ENCODE measurements at places on chromosomes 7 and 10.

- no peak for DNase-seq
Measured at GRCh38 chr7:92313055-92313454, 67.3 kb downstream of the ANKIB1 start.

DNA sequence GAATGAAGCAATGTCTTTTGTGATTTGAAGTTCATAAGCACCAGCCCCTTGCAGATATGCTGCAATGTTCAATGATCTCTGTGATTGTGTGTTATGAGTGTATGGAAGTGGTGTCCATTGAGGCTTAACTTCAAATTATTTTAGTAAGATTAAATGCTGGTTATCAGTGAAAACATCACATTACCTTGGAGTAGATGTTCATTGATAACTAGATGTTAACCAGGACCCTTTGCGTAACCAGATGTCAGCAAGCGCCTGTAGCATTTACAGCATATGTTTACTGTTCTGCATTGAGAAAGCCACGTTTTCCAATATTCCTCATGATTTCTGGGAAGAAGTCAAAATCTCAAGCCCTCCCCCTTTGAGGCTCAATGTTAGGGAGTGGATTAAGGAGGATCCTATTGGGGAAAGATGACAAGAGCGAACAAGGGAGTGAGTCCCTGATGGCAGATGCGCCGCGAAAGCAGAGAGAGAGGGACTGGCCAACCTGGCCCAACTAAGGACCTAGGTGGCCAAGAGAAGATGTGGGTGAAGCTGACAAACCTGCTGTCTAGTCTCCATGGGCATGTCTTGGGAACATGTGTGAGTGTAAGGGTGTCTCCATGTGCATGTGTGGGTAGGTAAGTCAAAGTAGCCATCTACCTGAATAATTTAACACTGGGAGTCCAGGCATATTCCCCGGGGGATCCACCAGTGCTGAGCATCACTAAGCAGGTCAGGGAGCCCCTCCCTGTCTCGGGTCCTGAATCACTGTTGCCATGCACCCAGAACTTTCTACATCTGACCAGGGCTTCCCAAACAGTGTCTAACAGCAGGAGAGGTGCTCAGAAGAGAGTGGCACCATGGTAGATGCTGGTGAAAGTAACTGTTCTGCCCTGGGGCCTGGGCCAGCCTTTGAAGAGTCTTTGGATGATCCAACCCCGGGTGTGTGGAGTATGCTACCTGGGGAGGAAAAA lies 141.6 kb upstream of the GDF10 start:
- DNase-seq, result no peak

GRCh38 chr7:95549818-95550529 lies 46.3 kb downstream of the PDK4 start:
- DNase-seq, result peak; percentile 35

- no peak for DNase-seq
Measured at GRCh38 chr7:92425311-92425947, 21.9 kb upstream of the GATAD1 start.

GRCh38 chr7:56287429-56288138 lies 171.4 kb upstream of the NUPR2 start:
- DNase-seq, result no peak

DNA sequence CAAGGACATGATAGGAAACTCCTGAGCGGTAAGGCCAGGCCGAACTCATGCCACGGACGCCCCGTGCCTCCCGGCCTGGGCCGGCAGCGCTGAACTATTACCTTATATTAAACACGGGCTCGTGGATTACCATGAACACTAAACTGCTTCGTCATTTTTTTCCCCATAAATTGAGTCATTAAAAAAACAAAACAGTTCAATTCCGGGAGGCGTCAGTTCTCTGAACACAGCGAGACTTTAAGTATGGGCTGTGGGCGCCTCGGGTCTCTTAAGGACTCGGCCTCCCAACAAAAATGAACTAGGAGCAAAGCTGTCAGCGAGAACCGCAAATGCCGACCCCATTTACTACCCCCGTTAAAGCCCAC lies 519 bp downstream of the PITRM1 start:
- DNase-seq, result no peak

DNA sequence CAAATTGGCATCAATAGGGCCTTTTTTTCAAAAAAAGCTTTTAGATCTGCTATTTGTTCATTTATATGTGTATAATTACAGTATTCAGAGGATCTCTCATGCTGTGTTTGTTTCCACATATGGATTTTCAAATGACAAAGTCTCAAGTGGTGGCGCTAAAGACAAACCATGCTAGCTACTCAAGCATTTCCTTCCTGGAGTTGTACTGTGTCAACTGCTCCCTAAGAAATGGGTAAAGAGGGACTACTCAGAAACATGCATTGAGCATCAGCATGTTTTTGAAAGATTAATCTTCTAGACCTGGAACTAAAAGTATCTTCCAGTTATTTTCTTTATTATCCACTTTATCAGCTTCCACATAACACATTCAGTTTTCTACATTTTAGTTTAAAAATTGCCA lies 12.7 kb downstream of the CNTNAP2 start:
- DNase-seq, result no peak

GRCh38 chr10:80509403-80510161 lies 28.1 kb upstream of the SH2D4B start:
- DNase-seq, result no peak

- no peak for DNase-seq
Measured at GRCh38 chr10:58318346-58318745, 16.5 kb upstream of the UBE2D1 start.

DNA sequence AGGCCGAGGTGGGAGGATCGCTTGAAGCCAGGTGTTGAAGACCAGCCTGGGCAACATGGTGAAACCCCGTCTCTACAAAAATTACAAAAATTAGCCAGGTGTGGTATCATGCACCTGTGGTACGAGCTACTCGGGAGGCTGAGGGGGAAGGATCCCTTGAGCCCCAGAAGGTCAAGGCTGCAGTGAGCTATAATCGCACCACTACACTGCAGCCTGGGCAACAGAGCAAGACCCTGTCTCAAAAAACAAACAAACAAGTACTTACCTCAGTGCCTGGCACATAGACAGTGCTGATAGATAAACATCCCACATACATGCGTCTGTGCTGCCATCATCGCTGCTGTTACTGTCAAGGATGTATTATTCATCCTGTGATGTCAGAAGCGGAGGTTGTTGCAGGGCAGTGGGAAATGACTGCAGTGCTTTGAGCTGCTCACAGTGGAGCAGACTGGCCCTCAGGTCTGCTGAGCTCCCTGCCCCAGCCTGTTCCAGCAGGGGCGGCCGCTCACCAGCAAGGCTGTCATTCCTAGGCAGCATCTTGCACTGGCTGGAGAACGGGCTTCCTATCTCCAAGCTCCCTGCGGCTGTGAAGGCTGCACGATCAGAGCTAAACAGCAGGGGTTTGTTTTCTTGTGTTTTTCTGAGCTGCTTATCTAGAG lies 18.6 kb downstream of the FOXK1 start:
- DNase-seq, result no peak

DNA sequence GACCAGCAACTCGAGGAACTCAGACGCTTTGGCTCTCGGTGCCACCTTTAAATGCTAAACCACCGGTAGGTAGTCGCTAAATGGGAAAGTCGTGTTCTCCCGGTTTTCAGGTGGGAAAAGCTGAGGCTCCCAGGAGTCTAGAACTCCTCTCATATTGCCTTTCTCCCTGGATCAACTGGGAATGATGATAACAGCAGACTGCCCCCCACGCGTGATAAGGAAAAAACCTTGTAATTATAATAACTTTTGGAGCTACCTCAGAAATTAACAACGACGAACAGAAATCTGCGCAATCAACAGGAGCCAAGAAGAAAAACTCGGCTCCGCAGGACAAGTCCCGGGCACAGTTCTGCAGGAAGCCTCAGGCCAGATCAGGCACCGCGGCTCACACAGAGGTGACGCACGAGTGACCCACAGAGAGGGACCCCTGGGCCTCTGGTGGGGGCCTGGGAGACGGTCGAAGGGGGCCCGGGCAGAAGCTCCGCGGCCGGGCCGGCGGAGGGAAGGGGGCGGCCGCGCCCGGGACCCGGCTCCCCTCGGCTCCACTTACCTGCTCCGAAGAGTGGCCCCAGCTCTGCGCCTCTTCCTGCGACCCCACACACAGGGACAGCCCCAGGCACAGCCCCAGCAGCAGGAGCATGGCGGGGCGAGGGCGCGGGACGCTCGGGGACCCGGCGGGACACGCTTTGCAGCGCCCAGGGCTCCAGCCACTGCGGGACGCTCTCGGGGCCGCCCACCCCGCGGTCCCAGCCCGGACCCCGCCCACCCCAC lies at the start of gene ITIH5:
Gene ITIH5 (minus strand): TSS at position 714 of the 771 bp plus-strand sequence. CDS start 74 bp downstream, at position 640.
- no peak for DNase-seq

- DNase-seq, result no peak
Measured at GRCh38 chr7:107405559-107405958, 64.3 kb upstream of the GPR22 start.

GRCh38 chr7:771234-772004 lies 44.3 kb upstream of the PRKAR1B start:
- DNase-seq, result no peak

GRCh38 chr10:12482587-12482986 lies 133.2 kb downstream of the CAMK1D start:
- DNase-seq, result no peak

- no peak for DNase-seq
Measured at GRCh38 chr10:4353059-4353655, 472.9 kb upstream of the AKR1E2 start.

DNA sequence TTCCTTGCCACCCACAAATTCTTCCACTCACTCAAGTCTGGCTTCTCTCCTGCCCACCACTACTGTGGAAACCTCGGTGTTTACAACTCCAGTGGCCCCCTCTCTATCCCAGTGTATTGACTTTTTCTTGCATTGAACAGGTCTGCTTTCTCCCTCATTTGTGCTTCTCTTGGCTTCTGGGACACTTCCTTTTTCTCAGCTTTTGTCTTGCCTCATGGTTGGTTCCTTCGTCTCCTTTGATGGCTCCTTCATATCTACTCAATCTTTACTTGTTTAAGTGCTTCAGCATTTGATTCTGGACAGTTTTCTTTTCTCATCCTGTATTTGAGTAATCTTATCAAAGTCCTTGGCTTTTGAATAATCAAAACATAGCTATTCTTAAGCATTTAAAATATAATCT lies 35.9 kb upstream of the FAM3C start:
- DNase-seq, result no peak

DNA sequence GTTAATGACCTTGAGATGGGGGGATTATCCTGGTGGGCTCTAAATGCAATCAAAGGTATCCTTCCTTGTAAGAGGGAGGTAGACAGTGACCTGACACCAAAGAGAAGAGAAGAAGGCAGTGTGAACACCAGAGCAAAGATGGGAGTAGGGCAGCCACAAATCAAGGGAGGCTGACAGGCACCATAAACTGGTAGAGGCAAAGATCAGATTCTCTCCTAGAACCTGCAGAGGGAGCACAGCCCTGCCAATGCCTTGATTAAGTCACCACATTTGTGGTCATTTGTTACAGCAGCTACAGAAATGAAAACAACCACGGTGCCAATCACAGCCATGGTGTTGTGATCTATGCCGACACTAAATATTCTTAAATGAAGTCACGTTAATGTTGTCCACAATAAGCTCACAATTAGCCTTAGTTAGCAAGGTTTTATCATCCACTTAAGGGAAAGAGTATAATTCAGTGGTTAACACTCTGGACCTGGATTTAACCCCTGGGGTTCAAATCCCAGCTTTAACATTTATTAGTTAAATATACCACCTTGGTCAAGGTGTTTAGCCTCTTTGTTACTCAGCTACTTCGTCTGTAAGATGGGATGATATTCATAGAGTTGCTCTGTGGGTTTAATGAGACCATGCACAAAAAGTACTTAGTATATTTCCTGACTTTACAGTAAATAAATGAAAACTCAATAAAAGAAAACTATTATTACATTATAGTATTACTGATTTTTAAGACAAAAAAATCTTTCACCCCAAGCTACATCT lies 70.8 kb downstream of the SGMS1 start:
- DNase-seq, result no peak

DNA sequence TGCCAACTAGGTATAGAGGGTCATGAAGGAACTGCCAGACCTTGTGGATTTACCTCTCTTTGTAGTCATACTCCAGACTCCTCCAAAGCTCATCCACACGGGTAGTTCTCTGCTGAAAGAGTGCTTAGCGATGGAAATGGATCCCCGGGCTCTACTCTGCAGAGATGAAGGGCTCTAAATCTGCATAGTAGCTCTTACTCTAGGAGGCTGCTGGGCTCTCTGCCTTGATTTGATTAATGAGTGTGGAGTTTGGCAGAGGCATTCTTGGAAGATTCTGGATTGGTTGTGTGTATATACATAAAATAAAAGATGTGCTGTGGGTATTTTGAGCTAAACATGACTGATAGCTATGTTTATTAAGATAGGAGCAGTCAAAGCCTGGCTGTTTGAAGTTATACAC lies 21.3 kb upstream of the CPXM2 start:
- DNase-seq, result no peak

DNA sequence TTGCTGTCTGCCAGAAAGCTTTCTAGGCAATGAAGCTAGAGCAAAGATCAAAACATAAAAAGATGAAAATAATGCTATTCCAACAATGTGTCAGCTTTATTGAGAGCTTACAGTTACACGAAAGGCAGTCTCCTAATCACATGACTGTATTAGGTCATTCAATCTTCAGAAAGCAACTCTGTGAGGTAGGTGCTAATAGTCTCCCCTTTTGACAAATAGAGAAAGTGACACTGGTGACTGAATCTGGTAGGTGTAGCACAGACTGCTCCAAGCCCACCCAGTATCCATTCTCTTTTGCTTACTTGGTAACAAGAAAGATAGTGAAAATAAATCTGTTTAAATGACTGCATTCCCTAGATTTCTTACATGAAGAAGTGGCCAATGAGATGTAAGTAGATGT lies 58.8 kb downstream of the DGKB start:
- no peak for DNase-seq

GRCh38 chr7:78159545-78159944 lies 361.0 kb downstream of the PHTF2 start:
- DNase-seq, result no peak

DNA sequence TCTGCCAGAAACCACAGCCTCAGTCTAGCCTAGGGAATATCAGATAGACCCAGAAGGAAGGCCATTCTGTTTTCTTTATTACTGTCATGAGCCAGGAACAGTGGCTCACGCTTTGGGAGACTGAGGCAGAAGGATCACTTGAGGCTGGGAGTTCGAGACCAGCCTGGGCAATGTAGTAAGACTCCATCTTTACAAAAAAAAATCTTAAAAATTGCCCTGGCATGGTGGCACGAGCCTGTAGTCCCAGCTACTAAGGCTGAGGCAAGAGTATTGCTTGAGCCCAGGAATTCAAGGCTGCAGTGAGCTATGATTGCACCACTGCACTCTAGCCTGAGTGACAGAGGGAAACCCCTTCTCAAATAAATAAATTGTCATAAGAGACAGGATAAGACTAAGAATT lies 3.7 kb upstream of the ESYT2 start:
- no peak for DNase-seq

GRCh38 chr10:101080933-101081931 lies 19.4 kb downstream of the KAZALD1 start:
- DNase-seq, result no peak

Data from HS-27A (cell line).